ENCODE measurements at places on chromosomes 16 and 17. TPM values are rescaled to one million over a fixed set of nuclear protein-coding genes. Genes with fewer than 3 reads are reported as not detected.

TAC4 gene
- not detected for polyA plus RNA-seq

C1QTNF1 gene
- polyA plus RNA-seq, result 27.3 TPM

ZPBP2 gene
- not detected for polyA plus RNA-seq

CD300A gene
- polyA plus RNA-seq, result not detected

ENKD1 gene
- polyA plus RNA-seq, result 12.6 TPM

COPRS gene
- 96.9 TPM for polyA plus RNA-seq

HBA1 gene
- polyA plus RNA-seq, result 1.3 TPM

RAB37 gene
- 1.1 TPM for polyA plus RNA-seq

MAP2K4 gene
- 30.5 TPM for polyA plus RNA-seq

TSNAXIP1 gene
- polyA plus RNA-seq, result 0.97 TPM

BTBD17 gene
- polyA plus RNA-seq, result not detected

KRTAP4-3 gene
- polyA plus RNA-seq, result not detected

AARS1 gene
- 123 TPM for polyA plus RNA-seq
